ENCODE measurements at places on chromosomes 3 and 15. TPM values are rescaled to one million over a fixed set of nuclear protein-coding genes. Genes with fewer than 3 reads are reported as not detected.

The CCDC54 gene
- not detected for total RNA-seq

The GOLGA8R gene
- total RNA-seq, result 5.8 TPM

The DNASE1L3 gene
- total RNA-seq, result 2.3 TPM

The CASR gene
- total RNA-seq, result 54.0 TPM

The NGRN gene
- 91.8 TPM for total RNA-seq

Data from mucosa of gallbladder (tissue), 1 donor.